ENCODE measurements at places on chromosomes 7 and 10.

- DNase-seq: no peak
Measured at GRCh38 chr7:25642849-25643248, 414.6 kb upstream of the NPVF start.

GRCh38 chr7:80641548-80641947, 3.1 kb downstream of the CD36 start:
- DNase-seq: no peak

DNA sequence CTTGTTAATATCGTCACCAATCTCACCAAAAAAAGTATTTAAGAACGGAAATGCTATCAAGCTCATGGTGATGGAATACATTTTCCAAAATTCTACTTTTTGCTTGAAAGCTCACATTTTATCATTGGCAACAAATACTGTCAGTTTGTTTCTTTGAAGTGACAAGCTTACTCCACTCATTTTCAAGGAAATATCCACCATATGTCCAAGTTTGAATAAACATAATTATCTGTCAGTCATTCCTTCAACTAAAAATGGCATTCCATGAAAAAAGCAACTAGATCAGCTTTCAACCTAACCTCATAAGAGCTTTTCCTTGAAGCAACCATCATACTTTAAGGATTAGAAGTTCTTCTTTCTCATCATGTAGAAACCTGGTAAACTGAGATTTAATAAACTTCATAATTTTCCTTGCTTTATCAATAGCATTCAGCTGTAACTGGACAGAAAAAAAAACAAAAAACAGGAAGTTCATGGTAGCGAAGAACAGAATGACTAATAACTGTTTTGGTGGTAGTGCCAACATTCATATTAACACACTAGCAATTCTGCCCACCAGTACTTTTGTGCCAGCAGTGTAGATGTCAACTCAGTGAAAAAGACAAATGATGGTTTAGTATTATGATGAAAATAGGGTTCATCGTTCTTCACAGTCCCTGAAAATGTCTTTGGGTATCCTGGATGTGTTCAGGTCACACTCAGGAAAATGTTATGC, 764.9 kb downstream of the GRM8 start:
- DNase-seq: no peak

DNA sequence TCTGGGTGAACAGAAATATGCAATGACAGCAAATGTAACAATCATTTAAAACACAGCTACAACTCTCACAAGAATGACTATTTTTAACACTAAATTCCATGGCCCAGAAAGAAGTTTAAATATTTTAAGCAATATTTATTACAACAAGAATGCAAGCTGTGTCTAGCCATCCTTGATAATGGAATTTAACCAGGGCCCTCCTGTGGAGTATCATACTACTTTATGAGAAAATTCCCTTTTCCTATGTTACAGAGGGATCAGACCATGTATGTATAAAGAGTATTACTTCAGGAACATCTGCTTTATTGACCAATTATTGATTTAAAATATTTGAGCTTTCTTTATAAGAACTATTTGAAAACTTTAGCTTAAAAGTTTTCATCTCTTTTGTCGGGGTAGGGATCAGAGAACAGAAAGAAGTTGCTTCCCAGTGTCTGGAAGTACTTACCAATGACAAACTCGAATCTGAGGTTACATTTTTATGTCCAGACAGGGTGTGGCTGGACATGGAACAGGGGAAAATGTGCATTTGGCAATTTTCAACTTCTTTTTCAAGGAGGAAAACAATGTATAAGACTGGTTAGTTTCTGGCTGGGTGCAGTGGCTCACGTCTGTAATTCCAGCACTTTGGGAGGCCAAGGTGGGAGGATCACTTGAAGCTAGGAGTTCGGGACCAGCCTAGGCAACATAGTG, 48.3 kb upstream of the NRBF2 start:
- DNase-seq: no peak

- no peak for DNase-seq
Measured at GRCh38 chr10:29056729-29057128, 232.1 kb upstream of the LYZL1 start.

DNA sequence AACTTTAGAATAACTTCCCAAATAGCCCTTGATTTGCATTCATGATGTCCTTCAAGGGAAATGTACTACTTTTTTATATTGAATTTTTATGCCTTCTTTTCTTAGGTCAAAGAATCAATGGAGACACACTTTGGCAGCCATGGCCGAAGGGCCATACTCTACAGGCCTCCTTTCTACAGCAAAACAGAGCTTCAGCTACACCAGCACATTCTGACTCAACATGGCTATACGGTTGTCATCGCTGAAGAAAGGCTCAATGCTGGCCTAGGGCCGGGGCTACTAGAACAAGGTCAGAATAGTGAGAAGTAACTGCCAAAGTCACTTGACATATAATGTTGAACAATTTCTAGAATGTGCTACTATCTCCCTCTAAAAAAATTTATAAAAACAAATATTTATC, 27.0 kb downstream of the CPED1 start:
- no peak for DNase-seq

GRCh38 chr7:30694218-30694745, 12.0 kb upstream of the CRHR2 start:
- DNase-seq: no peak
